Stimulated activated CD4-positive, alpha-beta T cell treated with anti-CD3 and anti-CD28 coated beads, Interleukin-12 subunit alpha, Interleukin-12 subunit beta, amount 100 ng/mL, for 4 hours (primary cell): ENCODE measurements at places on chromosomes 1 and 21.

DNA sequence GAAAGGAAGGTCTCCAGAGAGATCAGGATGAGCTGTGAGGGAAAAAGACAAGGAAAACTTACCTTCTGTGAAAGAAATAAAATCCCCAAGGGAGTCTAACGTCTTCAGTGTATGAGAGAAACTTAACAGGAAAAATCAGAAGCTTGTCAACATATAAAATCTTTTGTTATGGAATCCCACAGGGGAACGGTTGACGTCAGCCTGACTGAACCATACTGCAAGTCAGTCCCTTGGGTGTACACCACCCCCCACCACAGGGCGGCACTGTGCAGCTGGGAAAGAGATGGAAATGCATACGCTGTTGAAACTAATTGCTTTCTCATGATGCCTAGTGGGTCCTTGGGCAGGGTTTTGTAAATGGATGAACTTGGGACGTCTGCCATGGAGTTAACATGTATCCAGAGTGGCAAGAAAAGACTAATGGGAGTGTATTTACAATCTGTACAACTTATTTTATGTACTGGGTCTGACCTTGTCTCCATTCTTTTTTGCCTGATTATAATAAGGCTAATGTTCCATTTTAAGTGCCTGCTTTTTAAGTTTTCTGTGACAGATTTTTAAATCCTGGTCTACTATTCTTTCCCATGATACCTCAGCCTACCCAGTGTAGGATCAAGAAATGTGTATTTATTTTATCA is 22.7 kb downstream of the UTP25 start:
- peak; percentile 23 for DNase-seq

GRCh38 chr1:54409156-54410142 is 3.3 kb upstream of the SSBP3 start:
- no peak for DNase-seq

- no peak for DNase-seq
Observed at GRCh38 chr1:24864370-24864777, 65.7 kb downstream of the RUNX3 start.

DNA sequence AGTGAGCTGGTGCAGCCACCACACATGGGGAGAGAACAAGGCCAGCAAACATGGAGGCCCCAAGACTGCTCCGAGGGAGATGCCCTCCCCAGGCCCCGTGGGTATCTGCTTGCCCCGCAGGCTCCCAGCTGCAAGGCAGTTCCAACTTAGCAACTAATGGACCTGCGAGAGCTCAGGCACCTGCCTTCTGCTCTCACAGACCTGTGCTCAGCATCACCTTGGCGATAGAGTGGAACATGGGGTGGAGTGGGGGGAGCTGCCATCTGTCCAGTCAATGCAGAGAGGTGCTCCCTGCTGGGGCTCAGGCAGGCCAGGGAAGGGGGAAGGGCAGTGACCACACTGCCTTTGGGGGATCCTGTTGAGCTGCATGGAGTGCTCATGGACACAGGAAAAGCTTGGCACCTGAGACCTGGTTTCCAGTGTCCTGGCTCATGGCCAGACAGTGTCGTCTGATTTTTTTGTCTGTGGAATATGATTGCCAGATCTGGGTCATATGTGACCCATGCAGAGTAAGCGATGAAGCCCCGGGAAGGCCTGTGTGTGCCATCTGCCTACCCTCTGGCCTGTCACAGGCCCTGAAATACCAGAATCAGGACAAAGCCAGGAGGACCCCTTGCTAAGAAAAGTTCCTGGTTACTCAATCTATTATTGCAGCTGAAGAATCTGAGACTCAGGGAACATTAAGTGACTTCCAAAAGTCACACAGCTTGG is 39.9 kb upstream of the TENT5C start:
- DNase-seq = no peak

GRCh38 chr1:22111620-22112019 is 31.3 kb downstream of the WNT4 start:
- no peak for DNase-seq

DNA sequence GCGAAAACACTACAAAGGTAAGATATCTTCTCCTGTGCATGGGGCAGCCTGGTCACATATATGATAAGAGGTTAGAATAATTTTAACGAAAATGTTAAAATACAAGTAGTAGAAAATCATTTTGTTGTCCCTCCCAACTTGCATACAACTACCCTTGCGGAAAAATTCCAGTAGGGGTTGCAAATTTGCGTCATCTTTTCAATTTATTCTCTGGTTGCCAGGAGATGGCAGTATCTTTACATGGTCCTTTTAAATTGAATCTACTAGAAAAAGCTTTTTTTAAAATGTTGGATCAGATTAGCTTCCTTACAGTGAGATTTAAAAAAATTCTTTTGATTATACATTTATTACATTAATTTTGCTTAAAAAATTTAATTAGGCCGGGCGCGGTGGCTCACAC is 10.9 kb downstream of the S100PBP start:
- DNase-seq = no peak

- DNase-seq = no peak
Observed at GRCh38 chr1:203268901-203269653, 36.2 kb upstream of the BTG2 start.
